Activated T-cell treated with anti-CD3 and anti-CD28 coated beads, Interleukin-2, amount 50 U/mL, for 72 hours (primary cell): ENCODE measurements at places on chromosomes 12 and 14. TPM values are rescaled to one million over a fixed set of nuclear protein-coding genes. Genes with fewer than 3 reads are reported as not detected.
A peak's percentile ranks its signal among the peaks of the same experiment; 100 is the strongest.

DNA sequence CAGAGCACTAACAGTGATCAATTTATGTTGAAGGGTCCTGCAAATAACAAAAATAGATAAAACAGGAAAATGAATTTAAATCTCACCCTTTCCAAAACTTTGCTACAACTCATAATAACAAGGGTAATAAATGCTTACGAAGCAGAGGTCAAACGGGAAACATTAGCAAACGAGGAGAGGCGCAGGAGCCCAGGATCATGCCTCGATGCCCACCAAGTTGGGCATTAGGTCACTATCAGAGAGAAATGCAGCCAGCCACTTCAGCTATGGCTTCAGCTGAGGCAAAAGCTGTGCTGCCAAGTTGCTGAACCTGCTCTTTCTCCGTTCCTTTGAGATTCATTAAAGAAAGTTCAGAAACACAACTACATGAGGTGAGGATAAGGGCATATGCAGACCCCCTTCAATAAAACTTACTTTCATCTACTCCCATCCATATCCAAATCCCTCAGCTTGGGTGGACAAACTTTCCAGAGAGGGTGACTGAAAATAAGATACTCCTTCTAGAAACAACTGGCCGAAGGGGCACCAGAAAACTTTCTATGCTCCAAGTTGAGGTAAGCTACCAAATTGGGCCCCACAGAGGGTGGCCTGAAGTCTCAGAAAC lies 7.9 kb downstream of the NKX2-1 start:
- DNase-seq = no peak

Gene GALNT6
- total RNA-seq = 13.0 TPM

GRCh38 chr12:64083285-64084210 lies 138.5 kb downstream of the KICS2 start:
- DNase-seq = no peak

DNA sequence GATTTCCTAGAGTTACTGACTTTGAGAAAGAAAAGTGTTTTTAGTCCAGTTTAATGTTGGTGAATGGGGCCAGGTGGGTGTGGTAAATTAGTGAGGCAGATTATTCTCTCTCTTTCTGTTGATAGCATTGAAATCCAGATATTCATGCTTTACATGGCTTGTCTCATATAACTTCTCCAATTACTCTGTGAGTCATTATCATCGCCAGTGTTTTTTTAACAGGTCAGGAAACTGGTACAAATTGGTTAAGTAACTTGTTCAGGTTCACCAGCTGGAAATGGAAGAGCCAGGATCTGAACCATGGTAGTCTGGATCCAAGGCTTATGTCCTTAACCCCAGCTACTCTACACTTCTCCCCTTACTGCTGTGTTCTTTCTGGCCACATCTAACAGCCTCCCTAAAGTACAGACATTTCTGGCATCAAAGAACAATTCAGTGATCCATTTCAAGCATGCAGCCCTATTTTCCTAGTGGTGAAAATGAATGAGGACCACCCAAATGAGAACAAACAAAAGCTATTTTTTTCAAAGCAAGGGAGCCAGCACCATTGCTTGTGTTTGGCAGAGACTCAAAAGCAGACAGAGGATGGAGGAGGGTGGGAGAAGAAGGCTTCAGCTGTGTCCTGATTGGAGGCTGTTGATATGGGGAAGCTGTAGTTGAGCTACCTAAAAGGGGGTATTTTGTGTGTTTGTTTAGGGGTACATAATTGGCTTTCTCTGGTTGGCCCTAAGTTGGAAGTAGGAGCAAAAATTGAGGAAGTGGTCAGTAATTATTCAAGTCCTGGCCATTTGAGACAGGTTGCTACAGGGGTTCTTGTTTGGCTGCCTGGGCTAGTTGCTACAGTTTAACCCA lies 1.7 kb downstream of the IRAK3 start:
- DNase-seq = no peak

Gene CCDC184
- total RNA-seq = 0.17 TPM

Gene HOXC10
- total RNA-seq = not detected

Gene SIRT4
- 4.2 TPM for total RNA-seq

Gene GCH1
- total RNA-seq = 54.0 TPM

- DNase-seq = no peak
Measured at GRCh38 chr14:69312608-69313007, 52.6 kb downstream of the GALNT16 start.

- DNase-seq = no peak
Measured at GRCh38 chr14:69631509-69631908, 20.1 kb downstream of the SUSD6 start.

DNA sequence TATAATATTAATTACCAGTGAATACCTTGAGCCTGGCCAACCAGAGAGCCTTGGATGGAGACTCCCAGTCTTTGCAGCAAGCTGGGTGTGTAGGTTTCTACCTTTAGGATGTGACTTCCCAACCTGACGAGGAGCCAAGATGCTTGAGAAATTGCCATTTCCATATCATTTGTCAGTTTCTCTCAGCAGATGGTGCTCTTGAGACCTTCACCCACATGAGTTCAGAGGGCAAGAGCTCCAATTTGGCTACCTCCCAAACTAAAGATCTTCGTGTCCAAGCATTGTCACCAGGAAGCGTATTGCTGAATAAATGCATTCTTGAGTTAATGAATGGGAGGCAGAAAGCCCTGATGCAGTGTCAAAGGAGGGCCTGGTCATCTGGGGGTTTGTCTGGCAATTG lies 106.4 kb upstream of the TBX5 start:
- no peak for DNase-seq

GRCh38 chr12:46830731-46831334 lies 5.0 kb upstream of the SLC38A4 start:
- DNase-seq = peak; percentile 7

Gene ACOT6
- total RNA-seq = not detected

DNA sequence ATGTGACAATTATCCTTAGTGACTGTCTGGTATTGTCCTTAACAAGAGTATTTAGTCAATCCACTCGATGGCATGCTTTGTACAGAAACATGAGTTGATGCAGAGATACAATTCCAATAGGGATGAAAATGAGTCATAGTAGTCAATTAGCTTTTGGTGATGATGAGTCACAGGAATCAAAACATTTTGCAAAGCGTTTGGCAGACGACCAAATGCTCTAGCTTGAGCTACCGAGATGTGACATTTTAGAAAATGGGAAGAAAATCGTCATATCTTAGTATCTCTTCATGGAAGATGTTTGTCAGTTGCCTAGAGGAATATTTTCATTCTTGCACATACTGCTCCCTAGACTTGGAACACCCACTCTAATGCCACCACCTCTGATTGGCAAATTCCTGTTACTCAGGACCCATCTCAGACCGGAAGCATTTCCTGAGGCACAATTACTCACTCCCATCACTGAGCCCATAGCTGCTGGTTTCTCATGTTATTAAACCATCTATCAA lies 95.0 kb downstream of the LMNTD1 start:
- DNase-seq = no peak

- no peak for DNase-seq
Measured at GRCh38 chr12:89267404-89267803, 84.9 kb downstream of the DUSP6 start.

- no peak for DNase-seq
Measured at GRCh38 chr12:90023207-90023900, 314.7 kb upstream of the ATP2B1 start.

DNA sequence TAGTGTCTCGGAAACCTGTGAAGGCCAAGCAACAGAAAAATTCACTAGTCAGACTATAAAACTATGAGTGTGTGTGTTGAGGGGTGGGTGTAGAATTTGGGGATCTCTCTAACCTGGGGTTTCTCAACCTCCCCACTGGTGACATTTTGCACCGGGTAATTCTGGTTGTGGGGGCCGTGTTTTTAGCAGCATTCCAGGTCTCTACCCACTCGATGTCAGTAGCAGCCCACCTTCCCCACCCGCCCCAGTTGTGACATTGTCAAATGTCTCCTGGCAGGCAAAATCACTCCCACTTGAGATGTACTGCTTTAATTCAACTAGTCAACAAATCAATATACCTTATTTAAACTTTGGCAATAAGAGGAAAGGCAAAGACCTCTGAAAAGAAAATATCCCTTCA lies 4.1 kb downstream of the GCN1 start:
- no peak for DNase-seq

Gene HOXC12
- total RNA-seq = not detected

Gene TMEM260
- total RNA-seq = 15.0 TPM

Gene CIROP
- total RNA-seq = not detected

DNA sequence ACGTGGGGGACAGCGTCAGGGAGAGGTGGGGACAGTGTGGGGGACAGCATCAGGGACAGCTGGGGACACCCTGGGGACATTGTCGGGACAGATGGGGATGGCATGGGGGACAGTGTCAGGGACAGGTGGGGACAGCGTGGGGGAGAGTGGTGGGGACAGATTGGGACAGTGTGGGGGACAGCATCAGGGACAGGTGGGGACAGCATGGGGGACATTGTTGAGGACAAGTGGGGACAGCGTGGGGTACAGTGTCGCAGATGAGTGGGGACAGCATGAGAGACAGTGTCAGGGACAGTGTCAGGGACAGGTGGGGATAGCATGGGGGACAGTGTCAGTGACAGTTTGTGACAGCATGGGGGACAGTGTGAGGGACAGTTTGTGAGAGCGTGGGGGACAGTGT lies 240.9 kb downstream of the TMEM121 start:
- DNase-seq = no peak

Gene SLC24A4
- not detected for total RNA-seq

- DNase-seq = peak; percentile 68
Measured at GRCh38 chr14:89621009-89621421, 204.0 kb upstream of the FOXN3 start.

DNA sequence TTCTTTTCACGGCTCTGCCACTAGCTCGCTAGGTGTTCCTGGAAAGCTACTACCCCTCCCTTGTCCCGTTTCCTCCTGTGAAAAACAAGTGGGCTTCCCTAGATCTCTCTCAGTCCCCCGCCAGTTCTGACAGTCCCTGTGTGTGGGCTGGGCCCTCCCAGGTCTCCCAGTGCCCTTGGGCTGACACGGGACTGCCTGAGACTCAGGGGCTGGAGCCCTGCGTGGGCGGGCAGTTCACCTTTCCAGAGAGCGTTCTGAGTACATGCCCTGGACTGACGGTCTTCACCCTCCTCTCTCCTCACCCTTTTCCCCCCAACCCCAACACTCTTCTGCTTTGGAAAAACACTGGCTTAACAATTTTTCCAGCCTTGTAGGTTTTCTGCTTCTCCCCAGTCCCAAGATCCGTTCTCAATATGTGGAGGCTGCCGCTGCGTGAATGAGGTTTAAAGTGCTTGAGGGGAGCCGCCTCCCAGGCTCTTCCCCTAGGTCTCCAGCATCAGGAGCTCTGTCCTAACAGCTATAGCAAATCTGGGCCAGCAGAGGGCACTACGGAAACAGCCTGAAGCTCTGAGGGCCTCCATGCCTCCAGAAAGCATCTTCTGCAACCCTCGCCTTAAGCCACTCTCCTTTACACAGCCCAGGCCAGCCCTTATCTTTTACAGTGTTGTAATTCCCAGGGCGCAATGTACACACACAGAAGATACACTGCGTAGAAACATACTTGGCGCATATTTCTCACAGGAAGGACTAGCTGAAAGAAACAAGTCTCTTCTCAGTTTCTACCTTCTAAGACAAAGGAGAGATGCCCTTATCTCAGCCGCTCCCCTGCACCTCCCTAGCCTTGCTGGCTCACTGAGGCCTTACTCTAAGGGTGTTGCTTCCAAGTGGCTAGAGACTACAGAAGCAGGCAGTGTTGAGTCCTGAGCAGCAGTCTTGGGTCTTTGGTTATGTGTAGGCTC lies 10.4 kb upstream of the DCD start:
- peak; percentile 53 for DNase-seq

DNA sequence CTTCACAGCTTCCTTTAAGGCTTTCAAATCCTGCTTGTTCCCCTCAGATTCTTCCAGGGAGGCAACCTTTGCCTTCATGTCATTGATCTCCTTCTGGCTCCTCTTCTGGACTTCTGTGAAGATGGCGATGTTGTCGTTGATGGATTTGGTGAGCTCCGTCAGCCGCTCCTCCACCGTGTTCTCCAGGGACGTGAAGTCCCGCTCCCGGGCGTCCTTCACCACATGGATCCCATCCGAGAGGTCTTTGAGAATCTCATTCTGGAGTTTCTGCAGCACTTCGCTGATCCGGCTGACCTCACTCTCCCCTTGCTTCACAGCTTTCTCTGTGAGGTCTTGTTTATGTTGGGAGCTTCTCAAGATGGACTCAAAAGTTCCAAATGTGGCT lies 7.9 kb downstream of the CKAP4 start:
- no peak for DNase-seq

Gene BLOC1S1
- 116 TPM for total RNA-seq

Gene ARHGAP9
- 153 TPM for total RNA-seq

DNA sequence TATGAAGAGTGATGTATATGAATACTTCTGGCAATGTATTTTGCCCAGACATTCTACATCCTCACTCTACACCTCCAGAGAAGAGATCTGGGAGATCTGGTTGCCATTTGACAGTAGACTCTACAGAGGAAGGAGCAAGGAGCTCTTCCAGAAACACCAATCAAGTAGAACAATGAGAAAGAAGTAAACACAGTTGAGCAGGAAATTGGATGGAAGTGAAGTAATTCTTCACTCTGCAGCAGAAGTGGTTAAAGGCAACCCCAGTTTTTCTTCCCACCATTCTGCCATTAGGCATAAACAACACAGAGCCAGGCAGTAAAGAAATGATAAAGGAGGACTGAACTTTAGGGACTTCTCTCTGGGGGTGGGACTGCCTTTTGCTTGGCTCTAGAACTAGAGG lies 48.5 kb upstream of the PRICKLE1 start:
- DNase-seq = no peak

DNA sequence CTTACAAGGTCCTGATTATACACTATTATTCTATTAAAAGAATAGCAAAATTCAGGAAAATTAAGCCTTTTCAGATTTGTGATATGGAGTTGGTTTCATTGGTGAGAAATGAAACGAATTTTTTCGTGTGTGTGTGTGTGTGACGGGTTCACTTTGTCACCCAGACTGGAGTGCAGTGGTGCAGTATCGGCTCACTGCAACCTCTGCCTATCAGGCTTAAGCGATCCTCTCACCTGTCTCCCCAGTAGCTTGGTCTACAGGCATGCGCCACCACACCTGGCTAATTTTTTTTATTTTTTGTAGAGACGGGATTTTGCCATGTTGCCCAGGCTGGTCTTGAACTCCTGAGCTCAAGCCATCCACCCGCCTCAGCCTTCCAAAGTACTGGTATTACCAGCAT lies 9.7 kb downstream of the PCBP2 start:
- DNase-seq = no peak

DNA sequence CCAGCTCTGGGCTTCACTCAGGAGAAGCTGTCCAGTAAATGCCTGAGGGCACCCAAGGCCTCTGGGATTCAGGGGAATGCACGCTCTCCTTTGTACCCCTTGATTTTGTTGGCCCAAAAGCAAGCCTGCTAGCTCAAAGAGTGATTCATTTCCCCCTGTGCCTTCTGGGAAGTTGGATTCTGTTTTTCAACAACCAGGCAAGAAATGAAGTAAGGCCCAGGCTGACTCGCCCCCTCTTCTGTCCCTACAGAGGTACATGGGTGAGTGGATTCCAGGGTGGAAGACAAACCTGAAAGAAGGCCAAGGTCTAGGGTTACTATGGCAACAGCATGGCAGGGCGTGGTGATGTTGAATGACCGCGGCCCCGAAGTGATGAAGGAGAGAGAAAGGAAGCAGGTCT lies 9.3 kb upstream of the SERPINA5 start:
- no peak for DNase-seq
